Activated T-helper 2 cell treated with anti-CD3 and anti-CD28 coated beads, Interferon-gamma antibody, Interleukin-2, Interleukin-4, amounts not matched to agents 10 μg/mL and 5 μg/mL and 100 μg/mL, durations not matched to agents 14 hours and 24 hours and 36 hours (primary cell): ENCODE measurements at places on chromosomes 6 and 20.

- H3K4me3 ChIP-seq: no peak overlapping the region
- no peak overlapping the region for H3K27ac ChIP-seq
- no peaks in the 10 kb centered on the region for H3K36me3 ChIP-seq
- no peaks in the 10 kb centered on the region for H3K27me3 ChIP-seq
- peaks cover 2% of the 10 kb centered on the region for H3K4me1 ChIP-seq
Observed at GRCh38 chr6:128403618-128404444, 116.6 kb downstream of the PTPRK start.

GRCh38 chr20:43252761-43253160, 63.1 kb upstream of the PTPRT start:
- H3K27me3 ChIP-seq: no peaks in the 10 kb centered on the region
- no peak for DNase-seq
- no peaks in the 10 kb centered on the region for H3K4me1 ChIP-seq
- no peaks in the 10 kb centered on the region for H3K36me3 ChIP-seq
- no peak overlapping the region for H3K27ac ChIP-seq

GRCh38 chr20:47847884-47848485, 62.7 kb upstream of the SULF2 start:
- peaks cover 1% of the 10 kb centered on the region for H3K27me3 ChIP-seq
- no peak overlapping the region for H3K4me3 ChIP-seq
- no peak for DNase-seq
- no peaks in the 10 kb centered on the region for H3K4me1 ChIP-seq
- no peaks in the 10 kb centered on the region for H3K36me3 ChIP-seq

GRCh38 chr20:64116016-64116415, 8.7 kb upstream of the NPBWR2 start:
- no peaks in the 10 kb centered on the region for H3K36me3 ChIP-seq
- H3K4me1 ChIP-seq: peaks cover 9% of the 10 kb centered on the region
- peak; percentile 8 for DNase-seq
- peaks cover 2% of the 10 kb centered on the region for H3K27me3 ChIP-seq

GRCh38 chr6:141610741-141611140, 522.0 kb upstream of the GJE1 start:
- H3K27me3 ChIP-seq: no peaks in the 10 kb centered on the region

- no peak overlapping the region for H3K27ac ChIP-seq
- H3K36me3 ChIP-seq: no peaks in the 10 kb centered on the region
- peaks cover 5% of the 10 kb centered on the region for H3K4me1 ChIP-seq
- H3K4me3 ChIP-seq: peak overlapping the region; percentile 80
Observed at GRCh38 chr6:11536795-11537194, 754 bp upstream of the TMEM170B start.

DNA sequence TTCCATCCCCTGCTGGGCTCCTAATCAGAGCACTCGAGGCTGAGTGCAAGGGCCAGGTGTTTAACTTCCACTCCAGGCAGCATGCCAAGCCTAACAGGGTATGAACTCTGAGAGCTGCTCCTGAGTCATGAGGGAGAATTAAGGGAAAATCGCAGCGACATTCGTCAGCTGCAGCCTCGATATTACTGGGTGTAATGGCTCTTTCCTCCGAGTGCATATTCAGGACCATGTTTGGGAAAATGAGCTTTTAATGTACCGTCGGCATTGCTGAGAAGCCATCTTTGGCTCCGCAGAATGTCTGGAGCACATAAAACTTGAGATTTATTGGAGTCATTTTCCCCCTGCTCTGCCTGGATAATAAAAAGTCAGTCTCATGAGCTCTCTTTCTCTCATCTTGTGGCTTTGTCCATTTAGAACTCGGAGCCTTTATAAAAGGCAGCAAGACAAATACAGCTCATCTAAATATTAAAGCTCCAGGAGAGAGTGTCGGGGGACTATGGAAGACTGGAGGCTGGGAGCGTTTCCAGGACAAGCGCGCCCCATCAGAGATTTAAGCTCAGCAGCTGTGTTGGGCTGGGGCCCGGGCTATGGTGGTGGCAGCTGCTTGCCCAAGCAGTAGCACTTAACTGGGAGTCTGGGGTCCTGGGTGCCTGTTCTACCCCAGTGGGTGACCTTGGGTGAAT, 103.7 kb downstream of the TOX2 start:
- peaks cover 5% of the 10 kb centered on the region for H3K36me3 ChIP-seq
- peaks cover 61% of the 10 kb centered on the region for H3K27me3 ChIP-seq
- H3K4me1 ChIP-seq: peaks cover 34% of the 10 kb centered on the region
- DNase-seq: no peak

DNA sequence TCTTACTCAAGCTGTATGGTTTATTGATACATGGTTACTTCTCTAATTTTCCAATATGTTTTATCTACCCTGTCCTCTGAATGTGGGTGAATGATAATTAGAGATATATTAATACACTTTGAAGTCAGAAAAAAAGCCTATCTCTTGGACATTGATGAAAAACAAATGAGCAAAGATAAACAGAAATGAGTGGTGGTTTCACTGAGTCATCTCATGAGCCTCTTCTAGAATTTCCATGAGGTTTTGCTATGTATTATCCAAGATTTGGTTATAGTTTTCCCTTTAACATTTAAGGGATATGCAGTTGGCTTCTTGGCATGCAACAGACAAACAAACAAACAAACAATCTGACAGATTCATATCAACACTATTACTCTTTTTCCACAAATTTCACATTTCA, 586.8 kb downstream of the RFPL4B start:
- H3K4me1 ChIP-seq: no peaks in the 10 kb centered on the region
- H3K27me3 ChIP-seq: no peaks in the 10 kb centered on the region
- no peak overlapping the region for H3K4me3 ChIP-seq
- no peaks in the 10 kb centered on the region for H3K36me3 ChIP-seq

DNA sequence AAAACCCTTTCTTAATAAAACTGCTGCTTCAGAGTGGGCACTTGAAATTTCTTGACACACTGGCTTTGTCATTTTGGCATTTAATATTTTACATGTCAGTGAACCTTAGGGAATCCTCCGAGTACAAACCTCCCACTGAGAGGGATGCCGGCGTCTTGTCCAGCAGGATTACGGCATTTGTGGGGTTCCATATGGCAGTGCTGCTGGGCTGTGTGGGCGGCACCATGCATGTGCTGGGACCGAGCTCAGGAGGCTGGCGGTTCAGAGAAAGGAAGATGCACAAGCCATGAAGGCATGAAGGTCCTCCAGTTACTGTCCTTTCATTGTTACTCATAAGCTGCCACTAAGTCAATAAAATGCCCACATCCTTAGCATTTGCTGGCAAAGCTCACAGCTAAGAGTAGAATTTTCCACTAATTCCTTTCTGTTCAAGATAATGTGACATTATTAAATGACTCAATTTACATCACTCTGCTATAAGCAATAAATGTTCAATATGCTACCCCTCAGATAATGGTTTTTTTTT, 61.4 kb downstream of the LY86 start:
- peaks cover 61% of the 10 kb centered on the region for H3K4me1 ChIP-seq
- H3K27me3 ChIP-seq: no peaks in the 10 kb centered on the region
- peaks cover 23% of the 10 kb centered on the region for H3K36me3 ChIP-seq

- H3K4me1 ChIP-seq: no peaks in the 10 kb centered on the region
- no peaks in the 10 kb centered on the region for H3K27me3 ChIP-seq
- no peak for DNase-seq
- H3K27ac ChIP-seq: no peak overlapping the region
Observed at GRCh38 chr6:98695091-98695801, 139.1 kb upstream of the POU3F2 start.

- peaks cover 8% of the 10 kb centered on the region for H3K27me3 ChIP-seq
- H3K4me1 ChIP-seq: peaks cover 21% of the 10 kb centered on the region
- H3K36me3 ChIP-seq: peaks cover 24% of the 10 kb centered on the region
- H3K27ac ChIP-seq: no peak overlapping the region
Observed at GRCh38 chr6:41785689-41786450, 1.6 kb upstream of the TOMM6 start.

GRCh38 chr6:94955156-94955555, 622.2 kb upstream of the MANEA start:
- H3K4me1 ChIP-seq: no peaks in the 10 kb centered on the region
- H3K36me3 ChIP-seq: no peaks in the 10 kb centered on the region
- H3K27ac ChIP-seq: no peak overlapping the region
- no peak overlapping the region for H3K4me3 ChIP-seq

DNA sequence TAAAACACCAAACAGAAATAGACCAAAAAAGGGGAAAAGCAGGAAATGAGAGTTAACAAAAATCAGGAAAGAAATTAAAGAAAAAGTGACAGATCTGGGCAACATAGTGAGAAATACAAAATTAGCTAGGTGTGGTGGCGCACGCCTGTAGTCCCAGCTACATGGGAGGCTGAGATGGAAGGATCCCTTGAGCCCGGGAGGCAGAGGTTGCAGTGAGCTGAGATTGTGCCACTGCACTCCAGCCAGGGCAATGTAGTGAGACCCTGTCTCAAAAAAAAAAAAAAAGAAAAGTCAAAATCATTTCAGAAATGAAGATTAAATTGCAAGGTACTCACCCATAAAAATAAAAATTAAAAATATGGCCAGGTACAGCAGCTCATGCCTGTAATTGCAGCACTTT, 13.0 kb upstream of the GRM4 start:
- no peak for DNase-seq
- peaks cover 33% of the 10 kb centered on the region for H3K27me3 ChIP-seq
- H3K4me3 ChIP-seq: no peak overlapping the region
- no peaks in the 10 kb centered on the region for H3K4me1 ChIP-seq

DNA sequence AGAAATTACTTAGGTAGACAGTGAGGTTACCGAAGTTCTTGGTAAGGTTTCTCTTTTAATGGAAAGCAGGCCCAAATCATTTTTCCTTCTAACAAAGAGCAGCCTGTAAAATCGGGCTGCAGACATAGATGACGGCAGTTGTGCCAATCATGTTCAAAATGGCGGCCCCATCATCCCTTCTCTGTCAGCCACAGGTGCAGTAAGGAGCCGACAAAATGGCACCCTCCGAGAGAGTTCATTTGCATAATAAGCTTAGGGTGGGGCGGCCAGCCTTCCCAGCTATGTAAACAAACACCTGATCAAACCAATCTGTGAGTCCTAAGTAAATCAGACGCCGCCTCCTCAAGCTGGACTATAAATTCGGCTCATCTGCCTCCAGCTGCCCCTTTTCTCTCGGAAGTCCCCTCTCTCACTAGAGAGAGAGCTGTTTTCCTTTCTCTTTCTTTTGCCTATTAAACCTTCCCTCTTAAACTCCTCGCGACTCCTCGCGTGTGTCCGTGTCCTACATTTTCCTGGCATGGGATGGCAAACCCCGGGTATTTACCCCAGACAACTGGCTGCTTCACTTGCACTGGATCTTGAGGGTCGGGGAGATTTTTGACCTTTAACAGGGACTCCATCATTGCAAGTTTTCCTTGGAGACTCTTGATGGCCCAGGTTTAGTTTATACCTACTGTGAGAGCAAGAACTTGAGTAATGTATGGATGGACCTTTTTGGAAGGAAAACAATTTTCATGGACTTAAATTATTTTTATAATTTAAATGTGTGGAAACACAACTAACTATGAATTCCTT, 8.9 kb upstream of the DDR1 start:
- no peak for DNase-seq
- no peak overlapping the region for H3K27ac ChIP-seq
- H3K36me3 ChIP-seq: peaks cover 18% of the 10 kb centered on the region
- no peak overlapping the region for H3K4me3 ChIP-seq
- peaks cover 31% of the 10 kb centered on the region for H3K4me1 ChIP-seq

- H3K36me3 ChIP-seq: peaks cover 2% of the 10 kb centered on the region
- peaks cover 7% of the 10 kb centered on the region for H3K4me1 ChIP-seq
- no peaks in the 10 kb centered on the region for H3K27me3 ChIP-seq
- H3K27ac ChIP-seq: no peak overlapping the region
Observed at GRCh38 chr6:131368198-131368911, 204.7 kb upstream of the ARG1 start.
